ENCODE measurements at places on chromosomes 3 and 15. TPM values are rescaled to one million over a fixed set of nuclear protein-coding genes. Genes with fewer than 3 reads are reported as not detected.

Gene LTF
- total RNA-seq, result 0.36 TPM

Gene TTC21A
- 4.3 TPM for total RNA-seq

Gene AZI2
- total RNA-seq, result 72.8 TPM

Gene PRKCD
- total RNA-seq, result 11.1 TPM

Gene MUC20
- total RNA-seq, result 2.9 TPM

Gene SLC6A1
- total RNA-seq, result 0.36 TPM

Gene BSN
- 0.81 TPM for total RNA-seq
